ENCODE measurements at places on chromosomes 6 and 20. TPM values are rescaled to one million over a fixed set of nuclear protein-coding genes. Genes with fewer than 3 reads are reported as not detected.

The AMD1 gene
- total RNA-seq: 13.2 TPM

The HSPA1L gene
- total RNA-seq: 0.98 TPM

The GJA1 gene
- total RNA-seq: 926 TPM

The LPA gene
- not detected for total RNA-seq

The PPP1R3G gene
- 1.3 TPM for total RNA-seq

The POPDC3 gene
- total RNA-seq: 1.4 TPM

The TCF15 gene
- 0.12 TPM for total RNA-seq

The TRIM31 gene
- not detected for total RNA-seq

The PSORS1C1 gene
- 1.2 TPM for total RNA-seq

The SNX9 gene
- 41.1 TPM for total RNA-seq

The RIPPLY2 gene
- total RNA-seq: under 0.01 TPM

The DSN1 gene
- 5.9 TPM for total RNA-seq

The RPL7L1 gene
- 81.3 TPM for total RNA-seq

The GHRH gene
- total RNA-seq: not detected

The PTCRA gene
- total RNA-seq: not detected

The PDE10A gene
- total RNA-seq: 1.9 TPM

The SLC17A3 gene
- total RNA-seq: not detected

The GTSF1L gene
- not detected for total RNA-seq

The CDSN gene
- not detected for total RNA-seq

The CARMIL1 gene
- 11.4 TPM for total RNA-seq

The ELOVL4 gene
- 3.1 TPM for total RNA-seq

The LINC00237 gene
- not detected for total RNA-seq

The KIF3B gene
- total RNA-seq: 35.9 TPM
